Tibial nerve (tissue), 4 donors: ENCODE measurements at places on chromosomes 5 and 9. TPM values are rescaled to one million over a fixed set of nuclear protein-coding genes. Genes with fewer than 3 reads are reported as not detected.

Gene STK32A
- 19.5 TPM for total RNA-seq

Gene PCDHB9
- total RNA-seq: 4.6 TPM

Gene FAM221B
- not detected for total RNA-seq

Gene BTNL8
- not detected for total RNA-seq

Gene MARCHF11
- not detected for total RNA-seq

GRCh38 chr5:73792687-73793320 is 166.8 kb downstream of the ARHGEF28 start:
- peak; percentile 71 for DNase-seq
